ENCODE measurements at places on chromosomes 16 and 17.

DNA sequence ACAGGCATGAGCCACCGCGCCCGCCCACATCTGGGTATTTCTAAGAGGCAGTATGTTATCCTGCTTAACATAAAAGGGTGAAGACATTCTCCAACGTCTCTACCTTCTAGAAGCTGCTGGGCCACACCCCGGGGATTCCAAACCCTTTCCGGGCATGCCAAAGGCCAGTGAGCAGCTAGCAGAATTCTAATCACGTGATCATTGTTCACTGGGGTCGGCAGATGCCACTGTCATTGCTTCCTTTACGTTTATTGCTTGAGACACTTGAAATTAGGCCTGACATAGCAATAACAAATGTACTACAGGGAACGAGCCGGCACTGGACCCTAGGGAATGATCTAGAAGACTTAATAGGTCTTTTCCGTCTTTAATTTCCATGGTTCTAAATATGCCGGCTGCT lies 141.2 kb upstream of the ZFHX3 start:
- no peak for DNase-seq

DNA sequence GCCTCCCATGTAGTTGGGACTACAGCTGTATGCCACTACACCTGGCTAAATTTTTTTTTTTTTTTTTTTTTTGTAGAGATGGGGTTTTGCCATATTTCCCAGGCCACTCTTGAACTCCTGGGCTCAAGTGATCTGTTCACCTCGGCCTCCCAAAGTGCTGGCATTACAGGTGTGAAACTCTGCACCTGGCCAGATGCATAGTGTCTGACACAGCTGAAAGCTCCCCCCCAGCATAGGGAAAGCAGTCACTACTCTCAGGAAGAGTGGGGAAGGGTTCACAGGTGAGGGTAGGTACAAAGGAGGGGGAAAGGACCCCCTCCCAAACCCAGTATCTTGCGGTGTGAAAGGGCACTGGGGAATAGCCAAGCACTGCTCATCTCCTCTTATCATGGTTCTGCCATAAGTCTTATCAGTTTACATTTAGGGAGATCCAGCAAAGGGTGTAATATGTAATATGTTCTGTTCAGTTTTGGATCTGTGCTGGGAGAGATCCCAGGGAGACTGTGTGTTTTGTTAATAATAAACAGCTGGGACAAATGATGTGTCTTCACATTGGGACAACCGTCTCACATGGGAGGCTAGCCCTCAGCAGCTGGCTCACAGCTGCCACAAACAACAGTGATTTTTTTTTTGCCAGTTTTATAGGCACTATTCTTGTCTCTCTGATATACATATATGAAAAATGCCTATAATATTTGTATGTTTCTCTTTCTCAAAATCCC lies 6.8 kb upstream of the CAVIN1 start:
- DNase-seq: no peak

- DNase-seq: peak; percentile 54
Measured at GRCh38 chr17:62966426-62967204, 580 bp downstream of the TANC2 start.

DNA sequence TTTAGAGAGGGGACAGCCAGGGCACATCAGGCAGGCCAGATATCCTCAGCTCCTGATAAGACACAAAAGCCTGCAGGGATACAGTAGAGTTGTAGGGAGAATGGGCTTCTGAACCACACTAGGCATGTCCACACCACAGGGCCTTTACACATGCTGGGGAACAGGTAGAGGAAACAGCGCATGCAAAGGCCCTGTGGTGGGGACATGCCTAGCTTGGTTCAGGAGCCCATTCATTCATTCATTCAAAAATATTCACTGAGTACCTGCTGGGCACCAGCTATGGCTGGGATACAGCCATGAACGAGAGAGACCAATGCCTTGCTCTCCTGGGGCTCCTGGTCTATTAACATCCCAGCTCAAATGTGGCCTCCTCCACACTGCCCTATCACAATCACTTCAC lies 4.4 kb downstream of the CPNE2 start:
- DNase-seq: no peak

- DNase-seq: peak; percentile 83
Measured at GRCh38 chr16:87765776-87766484, at the start of gene KLHDC4. KLHDC4 (minus strand) TSS chr16:87765986; CDS start chr16:87765890, 96 bp downstream.

- DNase-seq: no peak
Measured at GRCh38 chr17:72846399-72846798, 246.1 kb downstream of the SLC39A11 start.

- no peak for DNase-seq
Measured at GRCh38 chr17:62876673-62877405, 68.7 kb upstream of the MARCHF10 start.

DNA sequence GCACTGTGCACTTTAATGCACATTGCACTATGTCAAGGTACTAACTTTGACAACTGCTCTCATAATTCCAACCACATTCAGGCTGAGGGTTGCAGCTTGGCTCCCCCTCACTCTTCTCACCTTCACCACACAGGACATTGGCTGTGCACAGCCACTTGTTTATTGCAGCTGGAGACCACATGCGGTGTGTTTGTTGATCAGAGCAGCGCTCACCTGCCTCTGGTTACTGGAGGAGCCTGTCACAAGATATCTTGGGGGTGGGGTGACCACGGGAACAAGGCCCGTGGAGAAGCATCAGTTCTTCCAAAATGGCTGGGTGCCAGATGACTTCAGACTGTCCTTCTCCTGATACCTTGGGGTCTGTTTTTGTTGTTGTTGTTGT lies 10.6 kb upstream of the CCL5 start:
- no peak for DNase-seq

GRCh38 chr16:12017558-12017957 lies 41.0 kb downstream of the SNX29 start:
- no peak for DNase-seq

- no peak for DNase-seq
Measured at GRCh38 chr16:50437769-50438437, 69.1 kb upstream of the BRD7 start.
